ENCODE measurements at places on chromosomes 3 and 15.

GRCh38 chr3:39191111-39191510, 1.3 kb downstream of the XIRP1 start:
- no peak for DNase-seq

- no peak for DNase-seq
Measured at GRCh38 chr15:95948411-95948810, 382.1 kb upstream of the NR2F2 start.

DNA sequence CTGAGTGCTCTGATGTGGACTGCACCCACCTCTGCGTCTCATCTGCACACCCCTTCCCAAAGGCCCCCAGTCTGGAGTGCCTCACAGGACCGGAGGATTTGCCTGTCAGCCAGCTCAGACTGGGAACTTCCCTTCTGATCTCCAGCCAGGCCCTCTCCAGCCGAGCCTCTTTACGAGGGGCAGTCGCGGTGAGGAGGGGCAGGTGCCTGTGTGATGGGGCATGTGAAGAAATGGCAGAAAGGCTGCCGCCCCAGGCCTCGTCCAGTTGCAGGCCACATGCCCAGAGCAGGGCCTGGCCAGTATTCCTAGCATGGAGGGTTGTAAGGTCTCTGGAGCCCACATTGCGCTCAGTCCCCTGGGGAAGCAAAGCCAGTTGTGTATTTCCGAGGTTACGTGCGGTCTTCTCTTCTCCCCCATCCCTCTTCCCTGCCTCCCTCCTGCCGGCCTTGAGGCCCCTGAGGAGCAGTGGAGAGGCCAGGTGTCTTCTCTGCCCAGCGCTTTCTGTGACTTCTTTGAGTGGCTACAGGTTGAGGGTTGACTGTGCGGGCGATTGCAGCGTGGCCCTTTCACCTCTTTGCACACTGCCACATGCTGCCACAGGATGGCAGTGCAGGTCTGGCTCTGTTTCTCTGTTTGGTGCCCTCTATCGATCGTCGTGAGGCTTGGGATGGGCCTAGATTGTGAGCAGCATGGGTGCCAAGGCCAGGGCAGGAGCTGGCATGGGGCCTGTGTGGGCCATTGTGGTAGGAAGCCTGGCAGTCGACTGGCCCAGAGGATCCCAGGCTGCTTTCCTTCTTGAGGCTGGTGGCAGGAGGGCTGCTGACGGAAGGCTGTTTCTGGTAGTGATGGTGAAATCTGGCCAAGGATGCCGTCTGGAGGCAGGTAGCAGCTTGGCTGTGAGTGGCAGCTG, 5.3 kb downstream of the CLK3 start:
- peak; percentile 69 for DNase-seq

GRCh38 chr15:35933531-35933930, 387.6 kb upstream of the DPH6 start:
- DNase-seq: no peak

GRCh38 chr3:189202106-189202505, 30.3 kb downstream of the TPRG1 start:
- no peak for DNase-seq

- peak; percentile 12 for DNase-seq
Measured at GRCh38 chr15:27017168-27017809, 46.3 kb downstream of the GABRG3 start.

DNA sequence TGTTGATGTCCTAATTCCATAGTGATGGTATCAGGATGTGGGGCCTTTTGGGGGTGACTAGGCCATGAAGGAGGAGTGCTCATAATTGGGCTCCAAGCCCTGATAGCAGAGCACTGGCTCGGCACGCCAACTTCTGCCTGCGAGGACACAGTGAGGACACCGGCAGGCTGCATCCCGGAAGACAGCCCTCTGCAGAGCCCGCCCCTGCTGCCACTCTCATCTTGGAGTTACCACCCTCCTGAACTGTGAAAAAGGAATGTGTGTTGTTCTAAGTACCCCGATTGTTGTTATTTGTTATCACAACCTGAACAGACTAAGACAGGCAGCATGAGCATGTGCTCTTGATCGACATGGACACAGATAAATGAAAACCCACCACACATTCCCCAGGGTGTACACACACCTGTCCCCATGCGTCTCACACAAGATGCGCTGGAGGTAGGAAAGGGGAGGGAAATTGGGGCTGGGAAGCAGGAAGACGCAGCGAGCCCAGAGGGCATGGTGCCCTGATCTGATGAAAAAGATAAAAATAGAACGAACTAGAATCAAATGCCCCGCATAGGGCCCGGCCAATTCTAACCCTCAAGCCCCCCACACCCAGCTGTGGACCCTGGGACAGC, 40.1 kb downstream of the RPN1 start:
- DNase-seq: no peak

GRCh38 chr3:75129101-75129500, 514.6 kb upstream of the CNTN3 start:
- no peak for DNase-seq

GRCh38 chr3:66479532-66479947, 21.3 kb downstream of the LRIG1 start:
- DNase-seq: no peak

- DNase-seq: no peak
Measured at GRCh38 chr3:64666171-64666588, 21.6 kb downstream of the ADAMTS9 start.

DNA sequence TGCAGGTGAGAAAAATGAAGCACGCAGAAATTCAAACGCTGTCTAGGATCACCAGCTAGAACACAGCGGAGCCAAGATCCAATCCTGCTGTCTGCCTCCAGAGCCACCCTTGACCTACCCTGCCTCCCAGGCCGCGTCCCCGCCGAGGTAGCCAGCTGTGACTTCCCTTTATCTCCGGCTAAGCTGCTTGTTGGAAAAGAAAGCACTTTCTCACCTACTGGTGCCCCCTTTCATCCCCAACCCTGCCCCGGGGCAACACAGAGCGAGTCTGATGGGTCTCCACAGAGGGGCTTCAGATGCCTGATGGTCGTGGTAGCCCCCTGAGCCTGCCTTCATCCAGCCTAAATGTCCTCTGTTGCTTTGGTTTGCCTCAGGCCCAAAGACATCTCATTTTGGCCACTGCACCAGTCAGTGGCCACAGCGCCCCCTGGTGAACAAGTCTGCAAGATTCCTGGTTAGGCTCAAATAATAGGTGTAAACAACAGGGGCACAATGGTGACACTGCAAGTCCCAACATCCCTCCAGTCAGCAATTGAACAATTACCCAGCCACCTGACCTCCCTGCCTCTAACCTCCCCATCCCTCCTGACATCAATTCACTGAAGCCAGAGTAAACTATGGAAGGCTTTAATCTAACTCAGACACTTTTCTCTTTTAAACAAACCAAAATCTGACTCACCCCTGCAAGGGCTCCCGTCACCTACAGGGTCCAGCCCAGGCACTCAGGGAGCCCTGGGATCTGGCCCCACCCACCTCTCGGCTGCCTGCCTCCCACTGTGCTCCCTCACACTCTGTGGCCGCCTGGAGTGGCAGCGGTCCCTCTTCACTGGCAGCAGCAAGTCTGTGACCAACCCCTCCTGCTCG, 27.3 kb upstream of the BCL2L10 start:
- DNase-seq: peak; percentile 10

DNA sequence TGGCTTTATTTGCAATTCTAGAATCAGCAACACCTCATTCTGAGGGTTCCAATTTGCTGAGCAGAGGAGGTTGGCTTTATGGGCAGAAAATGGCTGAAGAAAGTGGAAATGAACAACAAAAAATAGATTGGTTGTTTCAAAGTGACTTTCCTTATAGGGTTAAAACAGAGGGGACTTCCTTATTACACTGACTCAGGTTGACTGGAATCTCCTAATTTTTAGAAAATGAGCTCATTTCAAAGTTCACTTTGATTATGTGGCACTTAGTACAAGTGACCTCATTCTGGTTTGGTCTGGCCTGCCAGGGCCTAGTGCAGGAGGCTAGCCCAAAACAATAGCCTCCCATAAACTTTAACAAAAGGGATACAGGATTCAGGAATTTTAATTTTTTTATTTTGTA, 41.4 kb downstream of the NFKBIZ start:
- no peak for DNase-seq

Data from NCI-H1694 (cell line).